ENCODE measurements at places on chromosomes 2 and 18. TPM values are rescaled to one million over a fixed set of nuclear protein-coding genes. Genes with fewer than 3 reads are reported as not detected.

TET3 gene
- total RNA-seq, result 24.7 TPM

GRCh38 chr2:121974897-121975661, 219.6 kb downstream of the TSN start:
- DNase-seq, result peak; percentile 53

- no peak for DNase-seq
Measured at GRCh38 chr2:136929531-136929930, 164.2 kb downstream of the THSD7B start.

CRYGD gene
- total RNA-seq, result not detected

PGAP1 gene
- total RNA-seq, result 40.2 TPM

DNA sequence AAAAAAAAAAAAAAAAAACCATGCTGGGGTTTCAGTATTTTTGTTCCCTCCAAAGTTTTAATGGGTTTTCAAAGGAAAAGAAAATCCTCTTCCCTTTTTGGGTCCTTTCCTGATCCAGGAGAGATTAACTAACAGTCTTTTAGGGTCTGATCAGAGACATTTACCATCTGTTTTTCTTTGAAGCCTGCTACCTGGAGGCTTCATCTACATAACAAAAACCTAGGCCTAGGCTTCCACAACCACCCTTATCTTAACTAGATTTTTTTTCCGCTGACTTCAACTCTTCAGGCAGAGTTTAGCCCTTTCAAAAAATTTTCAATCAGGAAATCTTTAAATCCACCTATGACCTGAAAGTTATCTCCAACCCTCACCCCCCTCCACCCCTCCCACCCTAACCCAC, 154.7 kb downstream of the MBD2 start:
- no peak for DNase-seq

- no peak for DNase-seq
Measured at GRCh38 chr2:70685771-70686171, 82.2 kb downstream of the ADD2 start.
